GM18507 (cell line): ENCODE measurements at places on chromosomes 6 and 20.
A peak's percentile ranks its signal among the peaks of the same experiment; 100 is the strongest.

GRCh38 chr6:31125586-31126363, 5.5 kb upstream of the CDSN start:
- no peak for DNase-seq

DNA sequence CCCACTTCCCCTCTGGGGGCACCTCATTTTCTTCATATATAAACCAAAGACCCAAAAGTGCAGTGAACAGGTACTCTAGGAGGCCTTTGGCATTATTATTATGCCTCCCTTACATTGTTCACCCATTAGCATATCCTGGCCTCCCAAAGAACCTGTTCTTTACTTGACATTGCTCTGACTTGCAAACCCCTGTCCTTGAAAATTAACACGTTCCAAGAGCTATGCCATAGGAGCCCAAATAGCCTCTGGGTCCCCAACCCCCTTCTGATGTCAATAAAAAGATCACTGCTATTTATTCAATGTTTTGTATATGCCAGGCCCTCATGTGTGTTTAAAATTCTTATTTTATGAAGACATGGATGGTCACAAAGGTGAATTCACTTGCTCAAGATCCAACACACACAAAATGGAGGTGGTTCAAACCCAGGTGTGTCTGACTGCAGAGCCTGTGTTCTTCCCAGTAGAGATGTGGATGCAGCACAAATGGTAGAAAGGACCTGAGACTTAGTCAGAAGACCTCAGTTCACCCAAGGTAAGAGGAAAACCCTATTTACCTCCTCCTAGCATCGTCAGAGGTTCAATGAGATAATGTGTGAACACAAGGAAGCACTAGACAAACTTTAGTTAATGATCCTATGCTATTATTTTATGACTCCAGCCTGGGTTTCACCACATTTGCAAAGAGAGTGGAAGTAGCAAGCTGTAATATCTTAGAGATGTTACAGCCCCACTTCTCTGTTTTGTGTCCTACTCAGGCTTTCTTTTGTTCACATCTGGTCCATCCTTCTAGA, 36.6 kb downstream of the BCL2L1 start:
- no peak for DNase-seq

GRCh38 chr6:52183131-52183713, 3.0 kb upstream of the IL17A start:
- DNase-seq = no peak

- no peak for DNase-seq
Observed at GRCh38 chr6:125415913-125416312, 114.1 kb upstream of the HDDC2 start.

- DNase-seq = peak; percentile 37
Observed at GRCh38 chr6:28218312-28219248, 6.5 kb upstream of the ZSCAN9 start.

DNA sequence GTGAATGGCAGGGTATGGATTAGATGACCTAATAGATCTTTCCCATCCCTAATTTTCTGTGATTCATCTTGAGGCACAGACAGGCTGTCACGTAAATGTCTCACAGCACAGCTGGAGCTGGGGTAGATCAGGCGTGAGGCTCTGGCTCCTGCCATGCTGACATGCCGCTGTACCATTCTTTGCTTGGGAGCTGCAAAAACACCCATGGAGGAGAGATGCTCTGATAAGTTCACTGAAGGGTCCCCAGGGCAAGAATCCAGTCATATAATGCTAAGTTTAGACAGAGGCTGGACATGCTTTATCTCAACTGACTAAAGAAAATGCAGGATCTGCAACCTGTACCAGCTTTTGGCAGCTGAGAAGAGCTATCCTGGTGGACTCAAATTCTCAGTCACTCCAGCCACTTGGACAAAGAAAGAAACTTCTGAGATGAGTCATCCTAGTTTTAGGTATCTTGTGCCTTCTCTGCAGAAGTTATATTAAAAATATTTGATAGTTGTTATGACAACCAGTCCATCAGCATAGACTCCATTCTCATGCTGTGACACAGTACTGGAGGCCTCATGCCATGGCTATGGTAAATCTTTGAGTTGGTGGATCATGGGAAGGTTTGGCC, 185.1 kb upstream of the RAB32 start:
- no peak for DNase-seq

DNA sequence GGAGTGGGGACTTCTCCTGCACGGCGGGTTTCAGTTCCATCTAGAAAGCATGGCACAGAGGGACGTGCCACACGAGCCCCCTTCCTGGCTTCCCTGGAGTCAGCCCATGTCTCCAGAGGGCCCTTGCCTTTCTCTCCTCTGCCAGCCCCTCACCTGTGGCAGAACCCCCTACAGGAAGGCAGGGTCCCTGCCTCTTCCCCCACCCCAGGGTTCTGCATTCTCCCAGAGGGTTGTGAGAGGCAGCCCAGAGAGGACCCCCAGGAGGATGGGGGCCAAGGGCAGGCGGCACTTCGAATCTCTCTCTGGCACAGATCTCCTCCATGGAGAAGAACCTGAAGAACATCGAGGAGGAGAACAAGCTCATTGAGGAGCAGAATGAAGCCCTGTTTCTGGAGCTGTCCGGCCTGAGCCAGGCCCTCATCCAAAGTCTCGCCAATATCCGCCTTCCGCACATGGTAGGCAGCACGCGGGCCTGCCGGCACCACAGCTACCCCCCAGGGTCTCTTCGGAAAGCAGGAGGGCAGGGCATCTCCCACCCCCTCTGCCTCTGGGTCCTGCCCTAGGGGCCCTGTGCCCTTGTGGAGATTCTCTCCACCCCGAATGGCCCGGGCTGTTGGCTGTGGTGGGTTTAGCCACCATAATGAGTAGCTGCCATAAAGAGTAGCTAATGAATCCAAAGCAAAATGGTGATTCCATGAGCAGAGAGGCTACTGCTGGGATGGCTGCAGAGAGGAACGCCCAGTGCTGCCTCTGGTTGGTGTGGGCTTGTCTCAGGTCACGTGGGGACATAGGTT, 15.9 kb upstream of the PCMTD2 start:
- DNase-seq = no peak

GRCh38 chr6:43584892-43585570, 9.0 kb downstream of the POLH start:
- no peak for DNase-seq

DNA sequence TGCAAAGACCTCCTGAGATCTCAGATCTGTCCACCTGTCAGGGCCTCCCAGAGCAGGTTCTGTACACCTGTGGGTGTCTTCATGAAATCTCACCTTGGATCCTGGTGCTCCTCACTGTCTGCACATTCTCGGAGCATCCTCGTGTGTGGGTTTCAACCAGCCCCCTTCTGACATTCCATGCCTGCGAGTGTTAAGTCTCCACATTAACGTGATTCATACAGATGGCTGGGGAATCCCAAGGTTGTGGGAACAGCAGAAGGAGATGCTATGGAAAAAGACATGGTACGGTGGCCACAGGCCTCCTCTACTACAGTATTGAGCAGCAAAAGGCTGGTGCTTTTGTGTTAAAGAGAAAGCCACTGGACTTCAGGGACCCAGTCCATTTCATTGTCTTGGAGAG, 556.5 kb downstream of the DHX35 start:
- no peak for DNase-seq

- no peak for DNase-seq
Observed at GRCh38 chr6:16355699-16356446, 117.5 kb downstream of the GMPR start.

- DNase-seq = no peak
Observed at GRCh38 chr6:4059115-4059777, 19.7 kb downstream of the FAM217A start.

- DNase-seq = no peak
Observed at GRCh38 chr6:48186746-48187145, 75.7 kb upstream of the PTCHD4 start.

DNA sequence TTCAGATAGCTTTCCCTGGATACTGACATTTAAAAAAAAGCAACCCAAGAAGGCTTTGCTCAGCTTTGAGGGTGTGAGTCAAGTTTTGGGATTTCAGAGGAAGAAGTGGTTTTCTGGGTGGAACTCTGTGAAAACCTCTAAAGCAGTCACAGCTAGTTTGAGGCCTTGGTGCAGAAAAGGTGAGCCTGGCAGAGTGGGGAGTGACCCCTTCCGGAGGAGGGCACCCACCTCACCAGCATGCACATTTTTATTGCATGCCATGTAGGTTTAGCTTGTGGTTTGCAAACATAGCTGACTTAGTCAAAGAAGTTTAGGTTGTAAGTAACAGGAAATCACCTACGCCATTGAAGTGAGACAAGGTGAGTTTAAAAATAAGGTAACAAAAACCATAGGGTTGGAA, 146.8 kb upstream of the PMEPA1 start:
- no peak for DNase-seq

DNA sequence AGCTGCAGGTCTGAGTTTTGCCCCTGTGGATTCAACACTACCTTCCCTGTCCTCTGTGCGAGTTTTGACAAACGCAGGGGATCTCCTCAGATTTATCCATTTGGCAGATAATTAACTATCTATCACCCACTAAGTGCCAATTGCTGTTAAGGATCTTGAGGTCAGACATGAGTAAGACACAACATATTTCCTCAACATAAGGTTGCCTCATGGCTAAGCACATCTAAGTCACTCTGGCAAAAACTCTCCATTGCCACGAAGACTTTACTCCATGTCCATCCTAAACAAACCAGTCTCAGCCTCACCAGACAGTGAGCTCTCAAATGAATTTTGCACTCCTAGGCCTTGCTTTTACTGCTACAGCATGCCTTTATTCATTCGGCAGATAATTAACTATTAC, 408.4 kb downstream of the MAFB start:
- DNase-seq = no peak

- DNase-seq = no peak
Observed at GRCh38 chr6:148528292-148528691, 185.7 kb downstream of the SASH1 start.

DNA sequence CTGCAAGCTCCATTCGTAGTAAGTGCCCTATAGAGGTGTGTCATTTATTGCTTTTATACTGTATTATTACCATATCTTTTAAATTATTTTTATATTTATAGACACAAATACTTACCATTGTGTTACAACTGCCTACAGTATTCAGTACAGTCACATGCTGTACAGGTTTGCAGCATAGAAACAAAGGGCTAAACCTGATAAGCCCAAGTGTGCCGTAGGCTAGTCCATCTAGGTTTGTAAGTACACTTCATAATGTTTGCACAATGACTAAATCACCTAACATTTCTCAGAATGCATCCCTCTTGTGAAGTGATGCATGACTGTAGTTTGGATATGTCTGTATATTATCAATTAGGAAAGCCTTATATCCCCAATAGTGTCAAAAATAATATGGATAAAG, 122.8 kb downstream of the CLVS2 start:
- no peak for DNase-seq
